ENCODE measurements at places on chromosomes 3 and 15. TPM values are rescaled to one million over a fixed set of nuclear protein-coding genes. Genes with fewer than 3 reads are reported as not detected.

CHRD gene
- total RNA-seq, result 1.4 TPM

ISLR gene
- 0.28 TPM for total RNA-seq

- H3K27ac ChIP-seq, result no peak overlapping the region
- DNase-seq, result no peak
- no peaks in the 10 kb centered on the region for H3K27me3 ChIP-seq
- H3K4me1 ChIP-seq, result no peaks in the 10 kb centered on the region
- no peak overlapping the region for H3K4me3 ChIP-seq
Measured at GRCh38 chr3:2458816-2459215, 360.1 kb downstream of the CNTN4 start.

CCDC50 gene
- total RNA-seq, result 89.3 TPM

HHATL gene
- not detected for total RNA-seq

DNA sequence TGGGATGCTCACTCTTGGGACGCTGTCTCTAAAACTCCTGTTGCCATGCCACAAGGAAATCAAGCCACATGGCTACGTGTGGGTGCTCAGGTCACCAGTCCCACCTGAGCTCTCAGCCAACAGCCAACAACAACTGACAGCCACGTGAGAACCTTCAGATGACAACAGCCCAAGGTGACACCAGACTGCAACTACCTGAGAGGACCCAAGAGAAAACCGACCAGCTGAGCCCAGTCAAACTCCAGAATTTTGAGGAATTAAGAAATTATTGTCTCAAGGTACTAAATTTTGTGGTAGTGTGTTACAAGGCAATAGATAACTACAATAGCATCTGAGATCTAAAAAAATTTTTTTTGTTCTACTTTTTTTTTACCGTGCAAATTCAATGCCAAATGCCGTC lies 75.2 kb downstream of the ITGA11 start:
- H3K27ac ChIP-seq, result no peak overlapping the region
- H3K36me3 ChIP-seq, result no peaks in the 10 kb centered on the region
- peaks cover 3% of the 10 kb centered on the region for H3K4me1 ChIP-seq
- no peaks in the 10 kb centered on the region for H3K27me3 ChIP-seq

All from Panc1 (cell line).